ENCODE measurements at places on chromosomes 3 and 15.

DNA sequence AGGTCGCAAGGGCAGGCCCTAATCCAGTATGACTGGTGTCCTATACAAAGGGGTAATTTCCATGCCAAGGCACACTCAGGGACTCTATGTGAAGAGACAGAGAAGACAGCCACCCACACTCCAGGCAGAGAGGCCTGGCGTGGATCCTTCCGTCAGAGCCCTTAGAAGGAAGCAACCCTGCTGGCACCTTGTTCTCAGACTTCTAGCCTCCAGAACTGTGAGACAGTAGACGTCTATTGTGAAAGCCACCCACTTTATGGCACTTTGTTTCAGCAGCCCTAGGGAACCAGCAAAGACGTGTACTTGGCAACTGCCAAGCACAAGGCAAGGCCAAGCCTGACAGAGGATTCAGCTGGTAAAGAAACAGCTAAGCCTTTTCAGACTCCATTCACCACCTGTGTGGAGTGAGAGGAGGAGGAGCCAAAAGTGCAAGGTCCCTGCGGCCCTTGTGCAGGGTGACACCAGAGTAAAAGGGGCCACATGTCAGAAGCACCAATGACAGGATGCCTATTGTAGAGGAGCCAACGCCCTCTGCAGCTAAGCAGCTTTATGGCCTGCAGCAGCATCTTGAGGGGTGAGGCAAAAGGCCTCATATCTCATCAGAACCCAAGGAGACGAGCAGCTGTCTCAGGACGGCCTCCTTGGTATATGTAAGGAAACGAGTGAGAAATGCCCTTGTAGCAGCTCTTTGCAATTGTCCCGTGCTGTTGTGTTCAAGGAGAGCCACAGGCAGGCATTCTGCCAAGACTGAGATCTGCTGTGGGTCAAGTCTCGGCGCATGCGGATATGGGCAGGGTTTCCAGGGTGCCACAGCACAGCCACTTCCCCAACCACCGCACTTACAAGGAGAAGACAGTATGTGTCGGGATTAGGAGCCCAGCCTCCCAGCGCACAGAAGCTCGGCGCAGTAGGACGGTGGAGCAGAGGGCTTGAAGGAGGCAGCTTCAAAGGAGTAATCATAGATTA is 121.5 kb upstream of the LIPC start:
- DNase-seq, result no peak

GRCh38 chr15:62165793-62166375 is 799 bp upstream of the C2CD4B start:
- DNase-seq, result no peak

GRCh38 chr3:137035631-137036030 is 77.8 kb downstream of the IL20RB start:
- no peak for DNase-seq

GRCh38 chr3:20990896-20991295 is 760.1 kb downstream of the ZNF385D start:
- no peak for DNase-seq
